ENCODE measurements at places on chromosomes 4 and X. TPM values are rescaled to one million over a fixed set of nuclear protein-coding genes. Genes with fewer than 3 reads are reported as not detected.

VCX3B gene
- not detected for polyA plus RNA-seq

GALNTL6 gene
- 0.10 TPM for polyA plus RNA-seq

GPC4 gene
- 3.2 TPM for polyA plus RNA-seq

CENPVL2 gene
- polyA plus RNA-seq, result not detected

F9 gene
- polyA plus RNA-seq, result not detected

RIPPLY1 gene
- 0.80 TPM for polyA plus RNA-seq

LONRF3 gene
- polyA plus RNA-seq, result 1.4 TPM

TCP11X2 gene
- not detected for polyA plus RNA-seq

SATL1 gene
- 0.94 TPM for polyA plus RNA-seq

KLKB1 gene
- 0.38 TPM for polyA plus RNA-seq

AMER1 gene
- 0.54 TPM for polyA plus RNA-seq

MAGEC2 gene
- not detected for polyA plus RNA-seq

ADAM29 gene
- not detected for polyA plus RNA-seq

TIMM8A gene
- 12.7 TPM for polyA plus RNA-seq

CXCL3 gene
- 0.64 TPM for polyA plus RNA-seq

Data from adrenal gland (tissue), 19 donors.